Renal pelvis (tissue), 12 donors: ENCODE measurements at places on chromosomes 1 and 21. TPM values are rescaled to one million over a fixed set of nuclear protein-coding genes. Genes with fewer than 3 reads are reported as not detected.

The FAM89A gene
- 13.3 TPM for polyA plus RNA-seq

The GLMP gene
- 66.9 TPM for polyA plus RNA-seq

The ARHGAP30 gene
- polyA plus RNA-seq = 2.4 TPM

The CCDC17 gene
- 1.9 TPM for polyA plus RNA-seq

The FMO1 gene
- polyA plus RNA-seq = 184 TPM

The ARHGEF16 gene
- 27.6 TPM for polyA plus RNA-seq

The OR2M3 gene
- polyA plus RNA-seq = 0.04 TPM

The KRTAP21-2 gene
- polyA plus RNA-seq = not detected

The PLEKHA6 gene
- 55.8 TPM for polyA plus RNA-seq

The SUSD4 gene
- polyA plus RNA-seq = 16.7 TPM

The RNU1-4 gene
- polyA plus RNA-seq = not detected

The SLC35F3 gene
- polyA plus RNA-seq = 0.31 TPM

The TEX38 gene
- 0.34 TPM for polyA plus RNA-seq
